BE2C (cell line): ENCODE measurements at places on chromosomes 5 and 9.

- no peak for DNase-seq
These were observed 95.1 kb upstream of the DNAH5 start for GRCh38 chr5:14039576-14039975.

DNA sequence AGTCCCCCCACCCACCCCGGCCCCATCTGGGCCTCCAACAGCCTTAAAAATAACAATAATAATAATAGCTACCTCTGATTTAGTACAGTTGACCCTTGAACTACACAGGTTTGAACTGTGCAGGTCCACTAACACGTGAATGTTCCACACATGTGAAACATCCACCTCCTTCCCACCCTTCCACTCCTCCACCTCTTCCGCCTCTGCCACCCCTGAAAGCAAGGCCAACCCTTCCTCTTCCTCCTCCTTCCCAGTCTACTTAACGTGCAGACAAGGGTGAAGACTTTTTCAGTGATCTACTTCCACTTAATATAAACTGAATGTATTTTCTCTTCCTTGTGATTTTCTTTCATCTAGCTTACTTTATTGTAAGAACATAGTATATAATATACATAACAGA is 10.8 kb downstream of the PDGFRB start:
- no peak for DNase-seq

- DNase-seq = no peak
These were observed 691.1 kb upstream of the FTMT start for GRCh38 chr5:121160591-121160990.

GRCh38 chr5:93302711-93303110 is 278.3 kb downstream of the NR2F1-AS1 start:
- DNase-seq = no peak

- DNase-seq = peak; percentile 4
These were observed 142.7 kb upstream of the PPP1R26 start for GRCh38 chr9:135336722-135337527.

GRCh38 chr5:178078197-178079010 is 34.9 kb upstream of the N4BP3 start:
- DNase-seq = no peak

- DNase-seq = no peak
These were observed 334.0 kb downstream of the ARRDC3 start for GRCh38 chr5:91049112-91049511.
